ENCODE measurements at places on chromosomes 1 and 21. TPM values are rescaled to one million over a fixed set of nuclear protein-coding genes. Genes with fewer than 3 reads are reported as not detected.

Gene FHL3
- 39.0 TPM for total RNA-seq

Gene A3GALT2
- total RNA-seq, result not detected

- no peak for DNase-seq
Measured at GRCh38 chr1:235855811-235856429, 10.8 kb downstream of the LYST start.

GRCh38 chr1:34018285-34018684 is 146.7 kb downstream of the CSMD2 start:
- DNase-seq, result no peak

DNA sequence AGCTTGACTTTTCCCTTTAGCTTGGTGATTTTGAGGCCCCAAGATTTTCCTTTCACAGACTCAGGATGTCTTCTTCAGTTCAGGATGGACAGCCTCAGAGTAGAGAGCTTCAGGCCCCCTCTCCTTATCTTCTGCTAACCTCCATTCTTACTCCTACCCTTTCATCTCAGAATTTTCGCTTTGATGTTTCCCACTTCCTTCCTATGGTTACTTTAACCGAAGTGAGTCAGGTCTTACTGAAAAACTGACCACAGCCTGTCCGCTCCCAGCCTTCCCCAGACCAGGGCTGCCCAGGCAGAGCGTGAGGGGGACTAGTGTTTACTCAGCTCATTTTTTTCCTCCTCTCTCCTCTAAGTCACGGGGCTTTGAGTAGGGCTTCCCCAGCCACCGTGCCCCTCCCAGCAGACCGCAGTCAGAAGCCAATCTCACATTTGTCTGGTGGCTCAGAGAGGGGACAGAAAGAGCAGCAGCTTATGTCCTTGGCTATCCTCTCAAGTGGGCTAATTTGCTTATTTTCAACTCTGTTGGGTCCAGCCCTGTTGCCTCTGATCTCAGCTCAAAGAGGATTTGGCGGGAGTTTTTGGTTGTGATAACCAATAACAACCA is 4.2 kb upstream of the IL19 start:
- DNase-seq, result peak; percentile 93

DNA sequence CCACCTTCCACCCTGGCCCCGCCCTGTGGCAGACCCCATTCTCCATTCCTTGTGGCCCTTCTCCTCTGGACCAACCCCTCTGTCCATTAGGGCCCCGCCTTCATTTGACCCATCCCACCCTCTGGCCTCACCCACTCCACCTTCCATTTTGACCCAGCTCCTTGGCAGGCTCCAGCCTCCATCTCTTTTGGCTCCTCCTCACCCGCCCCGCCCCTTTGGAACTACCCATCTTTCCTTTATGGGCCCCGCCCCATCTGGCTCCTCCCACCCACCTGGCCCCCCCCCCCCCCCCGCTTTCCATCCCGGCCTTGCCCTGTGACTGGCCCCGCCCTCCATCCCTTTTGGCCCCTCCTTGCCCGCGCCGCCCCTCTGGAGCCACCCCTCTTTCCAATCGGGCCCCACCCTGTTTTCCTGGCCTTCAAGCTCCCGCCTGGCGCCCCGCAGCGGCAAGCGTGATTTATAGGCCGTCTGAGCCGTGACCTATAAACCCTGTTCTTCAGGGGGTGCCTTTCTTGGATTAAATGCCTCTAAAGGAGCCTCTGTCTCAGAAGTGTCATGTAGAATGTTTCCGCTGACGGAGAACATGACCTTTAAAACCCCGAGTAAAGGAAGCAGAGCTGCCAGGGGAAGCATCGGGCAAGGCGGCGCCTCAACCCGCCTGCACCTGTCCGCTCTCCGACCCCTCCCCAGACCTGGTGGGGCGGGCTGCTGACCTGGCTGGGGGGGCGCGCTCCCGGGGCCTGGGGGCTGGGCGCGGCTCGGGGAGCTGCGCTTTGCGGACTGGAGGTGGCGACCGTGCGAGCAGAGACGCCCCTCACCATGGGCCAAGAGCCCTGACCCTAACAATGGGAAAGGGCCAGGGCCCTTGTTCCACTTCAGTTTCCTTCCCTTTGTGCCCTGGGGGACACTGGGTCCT is 178.0 kb downstream of the CAMTA1 start:
- no peak for DNase-seq

Gene RAB13
- 45.4 TPM for total RNA-seq

Measured in LHCN-M2 (cell line).